ENCODE measurements at places on chromosomes 4 and X.

GRCh38 chrX:14389682-14390081 is 139.7 kb upstream of the GLRA2 start:
- no peak for DNase-seq

GRCh38 chrX:140292961-140293360 is 211.9 kb downstream of the SOX3 start:
- no peak for DNase-seq

DNA sequence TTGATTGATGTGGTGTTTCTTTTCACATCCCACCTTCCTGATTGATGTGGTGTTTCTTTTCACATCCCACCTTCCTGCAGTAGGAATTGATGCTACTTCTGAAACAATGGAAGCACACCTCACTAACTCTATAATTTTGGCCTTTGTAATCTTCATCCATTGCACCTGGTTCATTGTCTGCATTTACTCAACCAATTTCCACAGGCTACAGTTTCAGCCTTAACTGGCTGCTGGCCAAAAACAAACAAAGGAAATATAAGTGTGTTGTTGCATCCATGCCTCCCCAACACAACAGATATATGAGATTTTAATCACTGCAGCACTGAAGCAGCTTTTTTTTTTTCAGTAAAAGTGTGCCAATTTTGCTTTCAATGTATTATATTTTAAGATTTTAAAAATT is 867.6 kb upstream of the PCDH7 start:
- DNase-seq = no peak

GRCh38 chr4:126794363-126794762 is 838.4 kb upstream of the INTU start:
- no peak for DNase-seq

DNA sequence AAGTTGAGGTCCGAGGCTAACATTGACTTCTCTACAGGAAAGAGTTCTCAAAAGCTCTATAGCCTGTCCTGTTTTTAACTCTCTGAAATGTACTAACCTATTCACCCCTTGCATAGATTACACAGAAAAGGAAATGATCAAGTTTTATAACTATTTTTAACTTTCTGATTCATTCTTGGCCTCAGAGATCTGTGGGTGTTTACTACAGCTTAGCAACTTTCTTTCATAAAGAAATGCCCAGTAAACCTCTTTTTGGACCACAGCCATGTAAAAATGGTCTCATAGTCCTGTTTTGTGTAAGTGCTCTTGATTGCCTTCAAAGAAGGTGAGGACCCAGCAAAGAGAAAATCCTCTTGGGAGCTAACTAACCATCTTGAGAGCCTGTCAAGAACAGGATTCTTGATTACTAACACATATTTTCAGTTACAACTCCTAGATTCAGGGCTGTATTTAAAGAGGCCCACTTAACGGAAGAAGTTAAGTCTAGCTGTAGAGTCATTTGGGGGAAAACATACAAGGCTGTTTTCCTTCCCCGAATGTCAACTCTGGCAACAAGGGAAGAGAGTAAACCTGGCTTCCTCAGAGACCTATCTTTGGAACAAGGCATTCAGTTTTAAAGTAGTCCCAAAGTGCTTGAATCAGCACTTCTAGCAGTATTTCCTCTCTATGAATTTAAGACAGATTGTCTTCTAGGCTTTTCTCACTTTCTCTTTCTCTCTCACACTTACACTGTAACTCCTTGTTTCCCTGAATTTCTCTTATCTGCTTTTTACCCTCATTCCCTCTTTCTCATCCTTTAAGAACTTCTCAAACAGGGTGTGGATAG is 78.2 kb downstream of the IL21 start:
- no peak for DNase-seq

DNA sequence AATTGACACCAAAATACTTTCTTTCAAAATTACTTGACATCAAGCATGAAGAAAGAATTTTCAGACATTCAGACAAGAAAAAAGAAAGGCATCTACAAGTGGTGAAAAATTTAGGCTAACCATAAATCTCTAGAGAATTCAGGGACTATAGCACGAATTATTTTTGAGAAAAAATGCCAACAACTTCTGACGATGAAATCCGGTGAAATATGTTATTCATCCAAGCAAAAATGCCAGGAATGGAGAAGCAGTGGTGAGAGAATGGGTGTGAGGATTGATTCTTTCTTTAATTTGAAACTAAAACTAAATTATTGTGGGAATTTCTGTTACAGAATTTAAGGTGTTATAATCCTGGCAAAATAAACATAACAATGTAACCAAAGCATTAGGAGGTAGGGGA is 69.4 kb upstream of the SORBS2 start:
- no peak for DNase-seq

GRCh38 chrX:53412446-53412845 is 10.0 kb downstream of the SMC1A start:
- DNase-seq = no peak

- DNase-seq = no peak
Observed at GRCh38 chr4:17329046-17329445, 182.8 kb downstream of the QDPR start.

GRCh38 chrX:54495814-54496516 is at the start of gene FGD1:
Gene FGD1, minus strand, starts transcription at chrX:54496234. Its CDS starts 802 bp downstream, at chrX:54495432.
- DNase-seq = no peak

DNA sequence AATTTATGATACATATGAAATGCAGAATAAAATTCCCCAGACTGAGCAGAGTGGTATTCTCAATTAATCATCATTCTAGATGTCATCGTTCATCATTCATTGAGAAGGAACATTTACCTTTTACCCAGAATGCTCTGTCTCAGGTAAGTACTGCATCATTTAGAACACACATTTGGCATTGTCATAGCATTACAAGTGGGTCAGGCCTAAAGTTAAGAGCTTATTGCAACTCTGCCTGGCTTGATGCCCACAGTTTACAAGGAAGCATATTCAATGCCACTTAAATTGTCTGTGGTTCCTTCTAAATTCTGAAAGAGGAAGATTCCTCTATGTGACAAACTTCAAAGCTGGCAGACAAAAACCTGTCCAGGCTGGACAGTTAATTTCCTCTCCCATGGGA is 87.3 kb downstream of the CAMK2D start:
- DNase-seq = no peak

- DNase-seq = no peak
Observed at GRCh38 chr4:19437008-19437407, 814.7 kb upstream of the SLIT2 start.

DNA sequence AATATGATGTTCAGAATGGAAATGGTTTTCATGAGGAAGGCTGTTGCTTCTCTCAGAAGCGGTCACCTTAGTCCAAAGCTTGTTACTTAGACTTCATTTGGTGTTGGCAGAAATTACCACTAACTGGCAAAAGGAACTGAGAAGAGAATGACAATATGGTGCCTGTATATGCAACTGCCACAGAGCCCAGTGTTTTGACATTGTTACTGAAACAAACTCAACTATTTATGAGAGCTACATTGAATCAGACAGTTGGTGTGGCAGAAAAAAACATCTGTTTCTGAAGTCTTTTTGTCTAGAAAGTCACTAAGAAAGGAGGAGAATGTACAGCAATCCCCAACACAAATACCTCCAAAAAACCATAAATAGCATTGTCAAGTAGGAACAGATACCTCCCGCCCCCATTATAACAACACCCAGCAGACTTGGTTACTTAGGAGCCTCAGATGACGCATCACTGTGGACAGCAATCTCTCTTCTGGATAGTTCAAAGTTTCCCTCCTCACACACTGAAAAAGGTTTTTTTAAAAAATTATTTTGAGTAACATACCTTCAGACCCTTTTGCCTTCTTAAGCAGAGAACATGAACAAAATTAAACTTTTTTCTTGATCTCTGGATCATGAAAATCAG is 92.2 kb downstream of the MAML3 start:
- DNase-seq = no peak

- no peak for DNase-seq
Observed at GRCh38 chr4:12186526-12186925, 757.8 kb upstream of the HS3ST1 start.

DNA sequence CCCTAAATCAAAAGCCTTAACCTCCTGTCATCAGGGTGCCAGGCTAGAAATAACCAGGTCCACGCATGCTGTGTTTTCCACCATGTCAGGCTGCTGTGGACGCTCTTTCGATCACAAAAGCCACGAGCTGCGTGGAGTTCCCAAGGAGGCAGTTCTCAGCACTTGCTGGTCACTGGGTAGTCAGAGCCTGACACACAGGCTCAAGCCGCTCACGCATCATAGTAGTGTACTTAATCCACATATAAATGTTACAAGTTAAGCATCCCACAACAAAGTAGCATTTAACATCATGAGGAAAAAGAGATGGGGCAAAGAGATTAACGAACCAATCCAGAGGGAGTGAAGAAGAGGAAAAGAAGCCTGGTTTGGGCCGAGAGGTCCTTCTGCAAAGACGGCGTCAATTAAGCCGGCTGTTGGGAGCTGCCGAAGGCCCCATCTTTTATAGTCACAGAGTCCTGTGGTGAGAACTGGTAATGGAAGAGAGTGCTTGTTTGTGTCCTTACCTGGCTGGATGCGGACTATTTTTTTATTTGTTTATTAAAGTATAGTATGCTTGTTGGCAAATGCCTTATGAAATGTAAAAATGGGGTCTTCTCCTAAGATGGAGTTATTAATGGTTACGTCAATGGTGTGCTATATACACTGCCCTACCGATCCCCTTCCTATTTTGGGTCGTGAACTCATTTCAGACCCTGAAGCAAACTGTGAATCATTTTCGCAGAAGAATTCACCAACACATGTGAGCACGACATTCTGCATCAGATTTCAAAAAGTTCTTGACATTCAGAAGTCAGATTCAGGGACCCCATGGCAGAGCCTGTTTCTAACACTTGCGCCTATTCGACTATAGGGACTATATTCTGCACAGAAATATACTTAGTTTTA is 675 bp downstream of the PRIMPOL start:
- no peak for DNase-seq

- DNase-seq = no peak
Observed at GRCh38 chr4:107391630-107392028, 328.4 kb downstream of the PAPSS1 start.

GRCh38 chr4:162787120-162787519 is 379.6 kb downstream of the NAF1 start:
- no peak for DNase-seq

DNA sequence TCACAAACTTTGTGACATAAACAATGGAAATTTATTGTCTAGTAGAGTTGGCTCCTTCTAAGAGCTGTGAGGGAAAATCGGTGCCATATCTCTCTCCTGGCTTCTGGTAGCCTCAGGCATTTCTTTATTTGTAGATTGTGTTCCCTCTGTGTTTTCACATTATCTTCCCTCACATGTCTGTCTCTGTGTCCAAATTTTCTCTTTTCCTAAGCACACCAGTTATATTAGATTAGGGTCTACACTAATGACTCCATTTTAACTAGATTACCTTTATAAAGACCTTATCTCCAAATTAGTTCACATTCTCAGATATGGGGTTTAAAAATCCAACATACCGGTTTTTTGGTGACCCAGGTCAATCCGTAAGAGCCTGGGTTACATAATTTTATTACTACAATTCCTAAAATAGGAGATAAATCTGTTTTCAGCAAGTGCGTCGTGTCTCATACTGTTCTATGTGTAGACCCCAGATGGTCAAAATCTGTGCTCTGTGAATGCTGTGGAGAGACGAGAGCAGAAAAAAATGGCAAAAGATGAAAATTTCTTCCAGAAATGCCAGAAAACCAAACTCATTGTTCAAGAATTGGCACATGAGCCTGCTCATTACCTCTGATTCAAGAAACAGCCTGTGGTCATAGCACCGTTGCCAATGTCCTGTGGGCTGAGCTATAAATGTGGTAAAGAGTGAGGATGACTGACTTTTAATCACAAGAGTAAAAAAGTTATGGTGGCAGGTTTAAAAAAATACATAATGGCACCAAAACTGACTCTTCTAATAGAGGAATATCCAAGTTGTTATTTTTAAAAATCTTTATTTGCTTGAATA is 574.7 kb downstream of the PCDH7 start:
- no peak for DNase-seq

- no peak for DNase-seq
Observed at GRCh38 chr4:167943872-167944505, 148.3 kb upstream of the ANXA10 start.

GRCh38 chr4:234178-234577 is 71.1 kb downstream of the ZNF732 start:
- no peak for DNase-seq

DNA sequence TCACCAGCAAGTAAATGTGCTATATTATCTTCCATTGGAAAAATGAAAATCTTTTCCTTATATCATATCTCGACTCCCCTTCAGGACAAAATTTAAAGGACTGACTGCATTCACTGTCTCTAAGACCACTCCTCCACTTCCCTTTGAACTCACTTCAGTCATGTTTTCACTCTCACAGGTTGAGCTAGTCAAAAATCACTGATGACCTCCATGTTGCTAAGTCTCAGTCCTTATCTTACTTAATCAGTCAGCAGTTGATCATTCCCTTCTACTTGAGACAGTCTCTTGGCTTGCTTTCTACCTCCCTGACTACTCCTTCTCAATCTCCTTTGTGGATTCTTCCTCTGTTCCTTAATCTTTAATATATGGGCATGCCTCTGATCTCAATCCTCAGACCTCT is 117.0 kb upstream of the LSM6 start:
- DNase-seq = no peak

DNA sequence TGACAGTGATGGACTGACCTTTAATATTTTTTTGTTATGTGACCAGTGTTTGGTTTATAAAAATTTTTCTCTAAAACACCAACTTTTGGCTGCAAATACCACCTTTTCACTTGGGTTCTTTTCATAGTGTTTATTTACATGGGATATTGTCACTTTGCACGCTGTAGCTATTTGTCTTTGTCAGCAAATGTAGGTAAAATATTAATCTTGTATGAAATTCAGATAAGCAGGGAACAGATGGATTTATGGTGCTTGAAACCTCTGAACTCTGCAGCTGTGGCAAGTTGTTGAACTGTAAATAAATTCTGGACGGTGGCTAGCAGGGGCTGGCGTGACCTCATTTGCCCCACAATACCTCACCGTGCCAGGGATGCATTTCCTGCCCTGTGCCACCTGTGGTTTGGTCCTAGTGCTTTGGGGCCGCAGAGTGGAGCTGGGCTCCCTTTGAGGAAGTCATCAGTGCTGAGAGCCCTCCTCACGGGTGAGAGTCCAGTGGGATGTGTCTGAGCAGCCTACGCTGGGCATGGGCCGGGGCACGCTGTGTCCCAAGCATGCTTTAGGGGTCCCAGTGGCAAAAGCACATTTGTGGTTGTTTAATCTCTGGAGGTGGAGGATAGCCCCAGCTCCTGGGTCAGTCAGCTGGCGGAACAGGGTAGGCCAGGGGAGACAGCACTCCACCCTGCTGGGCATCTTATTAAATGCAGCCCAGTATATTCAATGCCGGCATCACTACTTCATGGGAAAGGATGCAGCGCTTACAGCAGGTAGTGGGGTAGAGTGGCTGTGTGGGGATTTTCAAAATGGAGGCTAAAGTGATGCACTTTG is 108.6 kb downstream of the TBL1X start:
- DNase-seq = no peak

- no peak for DNase-seq
Observed at GRCh38 chrX:41293269-41293668, 40.7 kb upstream of the DDX3X start.

All from stimulated activated CD8-positive, alpha-beta memory T cell treated with anti-CD3 and anti-CD28 coated beads, Interleukin-15, amount 100 ng/mL, for 24 hours (primary cell).